Effector memory CD8-positive, alpha-beta T cell (primary cell): ENCODE measurements at places on chromosomes 1 and 21.
A peak's percentile ranks its signal among the peaks of the same experiment; 100 is the strongest.

DNA sequence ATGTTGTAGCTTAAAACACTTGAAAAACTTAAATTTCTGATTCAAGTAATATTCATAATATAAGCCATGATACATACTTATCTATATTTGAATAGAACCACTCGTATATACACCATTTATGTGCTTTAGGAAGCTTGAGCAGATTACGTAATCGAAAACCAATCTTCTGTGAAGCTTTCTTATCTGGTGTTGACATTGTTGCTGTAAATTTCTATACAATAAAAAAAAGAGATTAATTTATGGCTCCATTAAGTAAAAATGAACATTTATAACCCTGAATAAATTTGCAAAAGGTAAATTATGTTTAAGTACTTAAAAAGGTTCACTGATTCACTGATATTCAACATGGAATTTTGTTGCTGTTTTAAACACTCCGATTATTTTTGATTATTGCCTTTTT, 21.4 kb downstream of the LIN9 start:
- no peak for DNase-seq

DNA sequence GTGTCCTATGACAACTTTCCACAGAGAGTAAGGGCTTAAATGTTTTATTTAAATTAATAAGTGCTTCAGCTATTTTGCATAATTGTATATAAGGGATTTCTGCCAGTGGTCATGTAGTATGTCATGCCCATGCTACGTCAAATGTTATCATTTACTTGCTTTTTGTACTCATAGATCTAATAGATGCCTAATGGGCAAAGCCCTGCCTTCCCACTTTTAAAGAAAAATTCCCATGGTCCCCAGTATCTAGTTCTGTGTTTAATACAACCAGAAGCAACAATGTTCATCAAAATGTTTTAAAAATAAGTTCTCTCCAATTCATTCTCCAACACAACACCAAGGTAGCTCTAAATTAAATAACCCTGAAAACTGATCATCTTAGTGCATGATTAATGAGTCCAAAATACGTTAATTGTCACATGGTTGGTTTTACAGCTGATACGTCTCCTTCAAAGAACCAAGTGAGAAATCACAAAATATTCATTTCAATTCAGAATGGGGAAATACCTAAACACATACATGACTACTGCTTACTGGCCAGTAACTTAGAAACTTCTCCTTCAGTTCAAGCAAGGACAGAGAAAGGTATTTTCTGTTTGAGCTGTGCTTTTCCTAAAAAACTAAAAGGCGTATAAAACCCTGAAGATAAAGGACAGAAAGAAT, 49.1 kb upstream of the SDC3 start:
- DNase-seq: no peak

DNA sequence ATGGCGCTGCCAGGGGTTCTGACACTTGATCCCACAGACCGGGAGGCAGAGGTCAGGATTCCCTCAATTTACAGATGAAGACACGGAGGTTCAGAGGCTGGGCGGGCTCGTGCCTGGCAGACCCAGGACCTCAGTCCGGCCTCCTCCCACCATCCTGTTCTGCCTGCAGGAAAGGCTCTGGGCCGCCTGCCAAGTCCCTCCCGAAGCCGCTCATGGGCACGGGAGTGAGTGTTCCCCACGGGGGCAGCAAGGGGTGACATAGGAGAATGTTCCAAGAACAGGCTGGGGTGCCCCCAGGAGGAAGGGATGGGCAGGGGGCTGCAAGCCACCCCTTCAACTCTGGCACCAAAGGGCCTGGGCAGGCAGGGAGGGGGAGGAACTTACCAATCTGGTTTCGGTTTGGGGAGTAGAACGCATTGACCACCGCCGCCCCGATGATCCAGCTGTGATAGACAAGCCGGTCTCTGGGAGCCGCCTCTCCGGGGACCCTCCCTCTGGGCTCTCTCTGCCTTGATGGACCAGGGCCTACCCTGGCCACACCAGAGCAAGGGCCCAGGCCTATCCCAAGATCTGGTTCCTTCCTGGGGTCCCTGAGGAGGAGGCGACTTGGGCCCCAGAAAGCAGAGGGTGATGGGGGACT, 7.5 kb downstream of the PRXL2B start:
- no peak for DNase-seq

- DNase-seq: no peak
Observed at GRCh38 chr1:230278871-230279582, 147.1 kb downstream of the PGBD5 start.

DNA sequence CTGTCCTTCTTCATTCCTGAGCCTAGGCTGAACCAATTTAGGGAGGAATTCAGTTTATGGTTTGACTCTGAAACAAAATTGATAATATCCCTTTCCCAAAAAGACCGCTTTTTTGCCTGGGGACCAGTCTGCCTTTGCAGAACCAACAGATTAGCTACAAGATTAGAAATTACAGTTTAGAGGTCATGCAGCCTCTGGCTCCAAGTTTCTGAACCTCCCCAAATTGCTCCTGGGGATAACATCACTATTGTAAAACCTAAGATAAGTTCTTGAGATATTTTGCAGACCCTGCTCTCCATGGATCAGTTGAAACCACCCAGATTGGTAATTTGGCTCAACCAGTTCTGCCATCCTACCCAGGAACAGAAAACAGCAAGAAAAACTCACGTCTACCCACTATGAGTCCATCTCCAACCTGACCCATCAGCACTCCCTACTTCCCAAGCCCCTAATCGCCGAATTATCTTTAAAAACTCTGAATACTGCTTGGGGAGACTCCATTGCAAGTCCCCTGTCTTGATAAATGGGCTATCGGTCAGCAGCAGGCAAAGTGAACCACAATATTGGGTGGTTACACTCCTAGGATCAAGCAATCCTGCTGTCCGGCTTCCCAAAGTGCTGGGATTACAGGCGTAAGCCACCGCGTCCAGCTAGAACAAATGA, 605 bp upstream of the RABGGTB start:
- no peak for DNase-seq

- peak; percentile 6 for DNase-seq
Observed at GRCh38 chr1:74504125-74504932, 8.1 kb downstream of the LRRC53 start.

DNA sequence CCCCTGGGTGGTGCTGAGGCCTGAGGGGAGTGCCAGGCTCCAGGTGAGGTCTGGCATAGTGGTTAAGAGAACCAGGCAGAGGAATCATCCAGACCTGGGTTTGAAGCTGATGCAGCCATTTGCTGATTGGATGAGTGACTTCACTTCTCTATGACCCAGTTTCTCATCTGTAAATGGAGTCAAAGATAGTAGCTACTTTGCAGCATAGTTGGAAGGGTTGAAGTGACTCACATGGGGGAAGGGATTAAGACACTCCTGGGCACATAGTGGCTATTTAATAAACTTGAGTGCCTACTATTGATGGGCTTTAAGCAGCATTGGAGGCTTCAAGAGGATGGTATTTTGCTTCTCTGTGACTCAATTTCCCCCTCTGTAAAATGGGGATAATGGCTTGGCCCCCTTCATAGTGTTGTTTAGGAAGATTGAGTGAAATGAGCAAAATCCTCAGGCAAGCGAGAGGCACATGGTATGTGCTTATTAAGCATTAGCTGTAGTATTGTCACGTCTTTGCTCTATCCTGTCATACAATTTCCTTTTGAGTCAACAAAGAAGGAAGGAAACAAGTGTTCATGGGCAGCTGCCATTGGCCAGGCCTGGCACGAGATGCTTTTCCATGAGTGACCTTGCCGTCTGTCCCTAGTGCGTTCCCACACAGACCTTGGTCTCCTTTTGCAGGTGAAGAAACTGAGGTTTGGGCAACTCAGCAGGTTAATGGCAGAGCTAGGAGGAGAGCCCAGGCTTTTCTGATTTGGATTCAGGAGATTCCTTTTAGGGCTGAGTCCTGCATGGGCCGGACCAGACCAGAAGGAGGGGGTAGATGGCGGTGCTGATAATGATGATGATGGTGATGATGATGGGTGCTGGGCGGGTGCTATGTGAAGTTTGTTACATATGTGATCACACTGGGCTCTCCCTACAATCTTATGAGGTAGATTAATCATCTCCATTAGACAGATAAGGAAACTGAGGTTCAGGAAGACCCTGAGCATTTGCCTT, 131.1 kb upstream of the WNT4 start:
- no peak for DNase-seq

DNA sequence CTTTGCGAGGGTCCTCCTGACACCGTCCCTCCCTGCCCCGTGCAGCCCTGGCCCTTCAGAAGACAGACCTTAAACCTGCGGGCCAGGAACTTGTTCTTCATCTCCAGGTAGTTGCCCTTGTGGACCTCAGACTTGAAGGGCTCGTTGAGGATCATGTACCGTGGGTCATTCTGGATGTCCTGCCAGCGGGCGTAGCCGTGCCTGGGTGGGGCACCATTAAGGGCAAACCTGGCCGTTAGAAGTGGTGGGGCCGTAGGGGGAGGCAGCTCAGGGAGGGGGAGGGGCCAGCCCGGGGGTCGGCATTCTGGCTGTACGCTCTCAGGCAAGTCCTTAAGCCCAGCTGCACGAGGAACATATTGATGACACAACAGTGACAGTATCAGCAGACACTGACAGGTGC, 64.6 kb downstream of the KCNAB2 start:
- DNase-seq: no peak

DNA sequence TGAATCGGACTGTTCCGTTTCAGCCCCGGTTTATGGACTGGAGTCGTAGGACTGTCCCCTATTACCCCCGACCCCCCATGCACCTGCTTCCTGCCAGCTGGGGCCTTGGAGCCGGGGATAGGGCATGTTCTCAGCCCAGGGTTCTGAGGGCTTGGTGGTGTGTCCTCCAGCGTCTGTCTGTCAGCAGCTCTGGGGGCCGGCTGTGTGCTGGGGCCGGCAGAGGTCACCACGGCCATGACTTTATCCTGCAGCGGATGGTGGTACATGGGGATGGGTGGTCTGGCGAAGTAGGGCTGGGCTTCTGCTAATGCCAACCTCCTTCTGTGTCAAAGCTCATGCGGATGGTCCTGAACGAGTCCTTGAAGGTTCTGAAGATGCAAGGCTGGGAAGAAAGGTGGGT, 5.5 kb downstream of the RRP1 start:
- no peak for DNase-seq
